ENCODE measurements at places on chromosomes 11 and 22.

GRCh38 chr22:30830907-30831306, 136.2 kb downstream of the OSBP2 start:
- no peak for DNase-seq

GRCh38 chr11:126281666-126282175, 1.2 kb upstream of the TIRAP start:
- DNase-seq, result peak; percentile 67

- DNase-seq, result no peak
Observed at GRCh38 chr11:113174882-113175281, 139.5 kb upstream of the TTC12 start.

GRCh38 chr11:19326499-19326898, 85.8 kb upstream of the E2F8 start:
- DNase-seq, result no peak

Data from suprapubic skin (tissue), 4 donors.